ENCODE measurements at places on chromosomes 6 and 20.

DNA sequence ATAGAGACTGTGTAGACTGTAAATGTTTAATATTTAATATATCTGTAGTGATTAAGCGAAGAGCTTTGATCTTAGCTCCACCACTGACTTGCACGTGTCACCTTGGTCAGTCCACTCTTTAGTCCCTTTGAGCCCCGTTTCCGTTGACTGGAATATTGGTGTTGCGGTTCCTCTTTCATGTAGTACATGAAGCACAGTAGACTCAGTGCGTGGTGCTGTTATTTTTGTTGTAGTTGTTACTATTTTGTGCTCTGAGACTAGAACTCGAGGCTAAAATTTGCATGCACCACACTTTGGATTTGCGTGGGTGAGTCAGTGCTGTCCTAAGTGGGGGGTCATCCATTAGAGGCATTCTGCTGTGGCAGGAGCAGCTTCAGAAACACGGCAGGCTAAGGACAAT, 291.4 kb downstream of the QKI start:
- DNase-seq: no peak

- DNase-seq: no peak
These were observed 97.0 kb upstream of the F13A1 start for GRCh38 chr6:6417475-6417874.

GRCh38 chr6:17725083-17725482, 18.4 kb upstream of the NUP153 start:
- DNase-seq: no peak

DNA sequence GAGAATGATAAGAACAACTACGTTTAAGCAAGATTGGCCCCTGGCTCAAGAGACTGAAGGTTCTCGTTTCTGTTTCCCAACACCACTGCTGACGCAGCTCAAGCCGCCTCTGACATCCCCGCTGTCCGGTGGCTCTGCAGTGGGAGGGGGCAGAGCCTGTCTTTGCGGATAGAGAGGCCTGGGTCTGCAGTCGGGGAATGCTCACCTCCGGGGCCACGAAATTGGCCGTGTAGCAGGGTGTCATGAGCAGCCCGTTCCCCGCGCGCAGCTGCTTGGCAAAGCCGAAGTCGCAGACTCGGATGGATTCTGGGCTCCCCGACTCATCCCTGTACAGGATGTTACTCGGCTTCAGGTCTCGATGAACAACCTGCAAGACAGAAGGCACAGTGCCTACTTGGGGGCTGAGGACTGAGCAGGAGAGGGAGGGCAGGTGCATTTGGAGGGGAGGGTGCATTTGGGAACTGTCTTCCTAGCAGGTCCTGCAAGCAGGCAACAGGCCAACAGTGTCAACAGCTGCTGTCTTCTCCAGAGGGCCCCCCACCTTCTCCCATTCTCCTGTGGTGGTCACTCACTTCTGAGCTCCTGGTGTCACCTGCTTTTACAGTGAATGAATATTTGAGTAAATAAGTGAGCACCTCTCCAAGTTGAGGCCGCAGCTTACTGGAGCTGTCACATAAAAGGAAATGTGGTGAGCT, 40.5 kb upstream of the MPC1 start:
- no peak for DNase-seq

- DNase-seq: peak; percentile 75
These were observed 987 bp upstream of the QKI start for GRCh38 chr6:163413345-163414116.

- DNase-seq: no peak
These were observed 7.0 kb downstream of the MRPS18A start for GRCh38 chr6:43680308-43681200.

DNA sequence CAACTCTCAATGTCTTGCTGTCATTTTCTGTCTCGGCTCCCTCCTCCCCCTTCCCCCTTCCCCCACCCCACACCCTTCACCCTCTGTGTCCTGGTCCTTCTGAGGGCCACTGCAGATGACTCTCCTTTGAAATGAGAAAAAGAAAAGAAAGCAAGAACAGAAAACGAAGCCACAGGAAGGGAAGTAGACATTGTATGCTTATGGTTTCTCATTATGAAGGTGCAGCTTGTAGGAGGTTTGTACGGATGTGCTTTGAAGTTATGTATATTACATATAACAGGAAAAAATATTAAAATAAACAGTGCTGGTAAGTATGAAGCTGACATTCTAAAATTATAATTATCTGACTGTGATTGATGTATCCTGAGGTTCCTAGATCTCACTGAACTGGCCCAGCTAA, 6.3 kb upstream of the AAR2 start:
- DNase-seq: no peak

DNA sequence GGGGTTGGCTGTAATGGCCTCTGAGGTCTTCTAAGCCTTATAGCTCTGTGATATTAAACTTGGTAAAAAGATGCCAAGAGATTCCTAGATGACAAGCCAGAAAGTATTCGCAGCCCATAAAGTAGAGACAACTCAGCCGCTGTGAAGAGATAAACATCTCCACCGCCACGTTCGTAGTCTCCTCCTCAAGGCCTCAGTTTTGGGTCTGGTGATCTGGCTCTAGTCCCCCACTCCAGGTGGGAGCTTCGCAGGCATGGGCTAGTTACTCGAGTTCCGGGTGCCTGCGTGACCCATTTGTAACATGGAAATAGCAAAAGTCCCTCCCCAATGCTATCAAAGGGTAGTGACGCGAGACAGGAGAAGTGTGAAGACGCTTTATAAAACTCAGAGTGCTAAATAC, 28.3 kb upstream of the AFDN start:
- no peak for DNase-seq

DNA sequence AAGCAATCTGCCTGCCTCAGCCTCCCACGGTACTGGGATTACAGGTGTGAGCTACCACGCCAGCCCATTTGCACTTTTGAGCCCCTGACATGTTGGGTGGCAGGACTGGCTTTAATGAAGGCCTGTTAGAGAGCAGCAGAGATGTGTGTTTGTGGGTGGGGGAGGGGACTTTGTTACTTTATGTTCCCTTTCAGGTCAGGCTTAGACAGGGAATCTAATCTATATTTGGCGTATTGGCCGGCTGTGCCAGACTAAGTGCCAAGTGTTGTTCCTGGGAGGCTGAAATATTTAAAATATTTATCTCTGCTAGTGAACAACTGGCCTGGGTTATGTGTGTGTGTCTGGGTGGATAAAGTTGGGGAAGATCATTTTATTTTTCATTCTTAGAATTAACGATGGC, 6.1 kb downstream of the GMPR start:
- DNase-seq: no peak

- no peak for DNase-seq
These were observed 208.5 kb upstream of the SSTR4 start for GRCh38 chr20:22826306-22827230.

DNA sequence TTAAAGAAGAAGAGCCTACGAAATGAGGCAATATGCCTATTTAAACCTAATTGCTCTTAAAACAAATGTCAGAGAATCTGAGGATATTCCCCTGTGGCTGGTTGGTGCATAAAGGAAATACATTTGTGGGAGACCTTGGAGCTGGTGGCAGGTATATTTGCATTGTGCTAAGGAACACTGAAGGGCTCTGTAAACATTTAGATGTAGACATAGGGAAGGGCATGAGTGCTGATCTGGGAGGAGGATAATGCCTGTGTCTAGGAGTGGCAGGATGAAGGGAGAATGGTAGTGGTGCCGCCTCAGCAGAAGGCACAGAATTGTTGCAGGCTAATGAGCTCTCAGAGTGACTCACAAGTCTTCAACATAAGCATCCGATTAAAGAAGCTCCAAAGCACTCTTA, 85.8 kb downstream of the CD164 start:
- no peak for DNase-seq

- no peak for DNase-seq
These were observed 2.4 kb downstream of the METTL24 start for GRCh38 chr6:110355727-110356126.

DNA sequence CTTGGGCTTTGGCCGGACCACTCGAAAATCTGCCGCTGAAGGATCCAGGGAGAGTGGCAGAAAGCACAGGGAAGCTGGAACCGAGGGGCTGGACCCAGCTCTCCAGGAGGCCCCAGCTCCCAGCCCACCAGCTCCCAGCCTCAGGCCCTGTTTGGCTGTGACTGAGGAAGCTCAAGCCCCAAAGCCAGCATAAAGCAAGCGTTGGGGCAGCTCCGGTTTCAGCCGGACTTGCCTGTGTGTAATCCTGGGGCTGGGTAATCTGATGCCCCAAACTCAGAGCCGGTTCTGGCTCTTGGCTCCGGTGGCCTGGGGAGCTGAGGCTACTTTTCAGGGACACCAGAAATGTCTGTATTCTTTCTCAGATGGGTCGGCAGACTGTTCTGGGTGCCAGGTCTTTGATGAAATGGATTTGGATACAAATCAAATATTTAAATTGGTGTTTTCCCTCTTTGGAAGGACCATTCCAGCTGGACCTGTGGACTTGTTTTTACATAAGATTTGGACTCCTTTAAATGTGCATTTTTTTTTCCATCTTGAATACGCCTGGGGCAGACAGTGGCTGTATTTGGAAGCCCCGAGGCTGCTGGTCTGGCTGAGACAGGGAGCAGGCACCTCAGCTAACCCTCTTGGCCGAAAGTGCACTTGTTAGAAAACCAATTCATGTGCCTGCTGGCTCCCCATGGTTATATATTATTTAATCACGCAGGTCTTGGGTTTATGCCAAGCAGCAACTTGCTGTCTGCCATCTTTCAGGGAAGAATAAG, 29.7 kb downstream of the RPP40 start:
- DNase-seq: no peak

DNA sequence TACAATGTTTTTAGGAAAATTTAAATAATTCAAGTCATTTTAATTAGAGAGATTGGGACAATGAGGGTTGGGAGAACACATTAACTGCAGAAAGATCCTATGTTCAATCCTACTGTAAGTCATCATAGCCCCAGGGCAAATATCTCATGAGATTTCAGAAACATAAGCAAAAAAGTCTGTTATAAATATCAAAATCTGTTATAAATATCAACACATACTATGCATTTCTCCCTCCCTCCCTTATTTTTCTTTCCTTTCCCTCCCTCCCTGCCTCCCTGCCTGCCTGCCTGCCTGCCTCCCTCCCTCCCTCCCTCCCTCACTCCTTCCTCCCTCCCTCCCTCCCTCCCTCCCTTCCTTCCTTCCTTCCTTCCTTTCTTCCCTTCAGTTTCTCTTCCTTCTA, 267.3 kb upstream of the SASH1 start:
- DNase-seq: no peak

DNA sequence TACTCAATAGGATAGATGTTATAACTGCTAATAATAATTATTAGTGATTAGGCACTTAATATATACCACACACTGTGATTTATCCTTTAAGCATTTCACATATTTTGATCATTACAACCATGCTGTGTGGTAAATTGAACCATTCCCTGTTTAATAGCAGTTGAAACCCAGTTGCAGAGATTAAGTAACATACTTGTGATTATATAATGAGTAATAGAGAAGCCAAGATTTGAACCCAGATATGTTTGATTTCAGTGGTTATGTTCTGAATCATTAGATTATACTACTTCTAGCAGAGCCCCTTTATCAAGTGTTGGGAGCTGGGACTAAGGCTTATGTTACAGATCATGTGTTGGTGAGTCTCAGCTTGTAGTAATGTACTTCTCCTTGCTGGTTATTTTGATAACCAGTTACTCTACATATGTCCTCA, 44.1 kb downstream of the STK4 start:
- no peak for DNase-seq

DNA sequence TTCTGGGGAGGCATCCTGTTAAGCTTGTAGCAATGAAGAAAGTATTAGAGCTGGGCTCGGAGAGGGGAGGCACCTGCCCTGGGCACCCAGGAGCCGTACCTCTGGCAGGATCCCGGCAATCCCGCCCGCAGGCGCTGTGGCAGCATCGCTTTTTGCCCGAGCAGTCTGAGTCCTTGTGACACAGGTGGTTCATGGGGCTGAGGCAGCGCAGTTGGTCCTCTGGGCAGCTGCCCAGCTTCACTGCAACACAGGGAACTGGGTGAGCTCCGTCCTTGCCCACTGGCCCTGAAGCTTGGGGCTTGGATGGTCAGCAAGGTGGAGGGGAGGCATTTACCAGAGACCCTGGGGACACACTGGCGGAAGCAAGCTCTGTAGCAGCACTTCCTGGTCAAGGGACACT, 4.7 kb downstream of the WFDC5 start:
- DNase-seq: peak; percentile 80

DNA sequence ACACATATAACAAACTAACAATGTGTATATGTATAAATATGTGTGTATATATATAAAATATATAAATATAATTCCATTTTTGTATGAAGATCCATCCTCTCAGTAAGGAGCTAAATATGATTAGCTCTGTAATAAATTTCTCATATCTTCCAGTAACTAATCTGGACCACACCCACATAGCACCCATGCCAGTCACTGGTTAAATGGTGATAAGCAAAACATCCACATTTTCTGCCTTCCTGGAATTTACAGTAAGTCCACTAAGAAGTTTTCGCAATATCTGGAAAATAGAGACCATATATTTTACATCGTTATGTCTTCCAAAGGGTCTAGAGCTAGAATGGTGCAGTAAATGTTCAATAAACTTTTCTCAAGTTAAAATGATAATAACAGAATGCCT, 151.5 kb upstream of the STMND1 start:
- no peak for DNase-seq

DNA sequence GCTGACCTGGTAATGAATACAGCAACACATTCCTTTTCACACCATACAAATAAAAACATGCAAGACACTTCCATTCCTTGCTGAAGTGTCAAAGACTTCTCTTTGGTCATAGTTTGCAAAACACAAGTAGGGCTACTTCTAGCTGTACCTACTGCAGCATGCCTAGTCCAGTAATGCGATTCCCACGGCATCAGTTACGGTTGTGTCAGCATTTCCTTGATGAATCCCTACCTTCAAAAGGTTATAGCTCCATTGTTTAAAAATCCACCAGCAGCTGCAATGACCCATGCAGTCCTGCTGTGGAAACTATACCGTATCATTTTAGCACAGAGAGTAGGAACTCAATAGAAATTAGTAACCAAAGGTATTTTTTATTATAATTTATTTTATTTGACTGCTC, 1371.5 kb downstream of the EPHA7 start:
- no peak for DNase-seq

DNA sequence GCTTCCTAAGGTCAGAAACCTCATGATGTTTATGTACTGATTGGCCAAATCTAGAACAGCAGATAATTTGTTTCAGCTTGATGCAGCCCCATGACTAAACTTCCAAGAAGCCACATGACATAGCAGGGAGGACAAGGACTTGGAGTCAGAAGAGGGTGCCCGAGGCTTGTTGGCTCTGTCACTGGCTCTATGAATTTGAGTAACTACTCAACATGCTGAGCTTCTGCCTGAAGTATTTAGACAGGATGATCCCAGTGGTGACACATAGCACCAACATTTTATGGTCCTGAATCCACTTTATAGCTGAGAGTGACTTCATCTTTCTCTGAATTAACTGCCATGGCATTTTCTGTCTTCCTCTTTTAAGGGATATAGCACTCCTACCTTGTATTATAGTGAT, 13.5 kb upstream of the TBX18 start:
- DNase-seq: no peak
